ENCODE measurements at places on chromosomes 1 and 21.
A peak's percentile ranks its signal among the peaks of the same experiment; 100 is the strongest.

- DNase-seq: no peak
These were observed 5.1 kb upstream of the ARHGAP30 start for GRCh38 chr1:161074676-161075368.

DNA sequence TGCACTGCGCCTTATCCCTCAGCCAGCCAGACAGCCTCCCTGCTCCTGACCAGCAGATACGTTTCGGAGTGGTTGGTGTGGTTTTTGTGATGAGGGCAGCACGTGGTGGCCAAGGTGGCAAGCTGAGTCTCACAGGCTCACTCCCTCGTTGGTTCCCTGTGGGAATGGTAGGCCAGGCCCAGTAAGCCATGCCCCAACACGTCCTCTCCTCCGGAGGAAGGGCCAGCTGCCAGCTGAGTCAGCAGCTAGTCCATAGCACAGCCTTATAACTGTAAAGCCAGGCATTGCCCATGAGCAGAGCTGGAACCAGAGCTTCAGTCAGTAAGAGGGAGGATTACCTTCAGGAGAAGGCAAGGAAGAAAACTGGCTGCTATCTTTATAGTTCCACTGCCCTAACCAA, 29.5 kb downstream of the SZRD1 start:
- peak; percentile 24 for DNase-seq

DNA sequence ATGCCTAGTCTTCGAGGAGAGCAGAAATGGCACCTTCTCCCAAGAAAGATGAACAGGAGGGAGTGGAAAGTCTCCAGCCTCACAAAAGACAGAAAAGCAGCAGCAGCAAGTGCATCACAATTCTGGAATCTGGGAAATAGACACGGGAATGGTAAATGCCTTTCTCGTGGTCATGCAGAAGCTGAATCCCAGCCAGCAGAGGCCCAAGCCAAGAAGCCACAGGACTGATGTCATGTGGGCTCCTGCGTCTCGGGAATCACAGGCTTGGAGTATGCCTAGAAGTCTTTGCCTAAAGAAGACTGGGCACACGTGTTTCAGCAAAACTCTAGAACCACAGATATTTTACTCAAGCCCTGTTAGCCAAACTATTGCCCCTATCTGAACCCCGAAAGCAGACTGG, 260.3 kb upstream of the PLD5 start:
- DNase-seq: no peak

- no peak for DNase-seq
These were observed 113.0 kb downstream of the PAPPA2 start for GRCh38 chr1:176575991-176576390.

DNA sequence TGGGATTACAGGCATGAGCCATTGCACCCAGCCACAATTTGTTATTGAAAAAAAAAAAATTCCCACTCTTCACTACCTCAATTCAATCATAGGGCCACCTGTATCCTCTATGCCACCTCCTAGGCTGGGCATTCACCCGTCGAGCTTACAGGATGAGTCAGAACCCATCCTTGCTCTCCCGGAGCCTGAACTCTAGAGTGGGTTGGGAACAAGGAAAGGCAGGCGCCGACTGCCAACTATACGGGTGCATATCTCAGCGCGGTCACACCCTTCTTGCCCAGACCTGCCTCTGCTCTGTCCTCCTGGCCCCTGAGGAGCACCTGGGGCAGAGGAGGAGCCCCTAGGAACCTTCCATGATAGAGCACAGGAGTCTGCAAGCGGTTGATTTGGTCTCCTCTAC, 21.4 kb upstream of the LBR start:
- DNase-seq: no peak

- DNase-seq: no peak
These were observed 19.9 kb downstream of the LEPR start for GRCh38 chr1:65440322-65440900.

DNA sequence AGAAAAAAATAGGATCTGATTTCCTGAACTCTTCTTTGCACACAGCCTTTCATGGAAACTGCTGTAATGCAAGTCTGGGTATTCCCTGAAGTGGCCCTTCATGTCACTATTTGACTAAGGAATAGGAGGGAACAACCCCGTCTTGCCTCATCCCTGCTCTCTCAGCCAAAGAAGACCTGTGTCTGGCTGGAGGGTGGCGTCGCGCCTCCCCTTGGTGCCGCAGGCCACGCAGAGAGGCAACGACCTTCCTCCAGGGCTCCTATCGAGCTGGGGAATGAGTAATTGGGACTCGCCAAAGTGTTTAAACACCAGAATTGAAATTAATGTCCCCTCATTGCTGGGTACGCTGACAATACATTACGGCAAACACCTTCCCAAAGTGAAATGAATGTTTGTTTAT, 129.8 kb downstream of the PBX1 start:
- DNase-seq: no peak

DNA sequence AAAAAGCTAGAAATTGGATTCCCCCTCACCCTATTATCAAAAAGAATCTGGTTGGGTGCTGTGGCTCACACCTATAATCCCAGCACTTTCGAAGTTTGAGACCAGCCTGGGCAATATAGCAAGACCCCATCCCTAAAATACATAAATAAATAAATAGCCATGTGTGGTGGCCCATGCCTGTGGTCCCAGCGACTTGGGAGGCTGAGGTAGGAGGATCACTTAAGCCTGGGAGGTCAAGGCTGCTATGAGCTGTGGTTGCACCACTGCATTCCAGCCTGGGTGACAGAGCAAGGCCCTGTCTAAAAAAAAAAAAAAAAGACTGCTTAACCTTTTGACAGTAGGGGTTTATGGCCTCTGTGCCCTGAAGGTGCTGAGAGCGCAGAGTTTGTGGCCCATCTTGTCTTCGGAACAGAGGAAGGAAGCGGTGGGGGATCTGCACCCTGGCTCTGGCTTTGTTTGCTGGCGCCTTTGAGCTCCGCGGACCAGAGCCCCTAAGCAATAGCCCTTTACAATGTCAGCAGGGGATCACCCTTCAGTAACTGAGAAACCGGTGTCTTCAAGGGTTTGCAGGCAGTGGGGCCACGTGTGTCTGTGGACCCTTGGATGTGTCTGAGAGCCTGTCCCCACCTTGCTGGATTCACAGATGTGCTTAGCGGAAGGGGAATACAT, 22.1 kb downstream of the SLC2A7 start:
- DNase-seq: no peak

DNA sequence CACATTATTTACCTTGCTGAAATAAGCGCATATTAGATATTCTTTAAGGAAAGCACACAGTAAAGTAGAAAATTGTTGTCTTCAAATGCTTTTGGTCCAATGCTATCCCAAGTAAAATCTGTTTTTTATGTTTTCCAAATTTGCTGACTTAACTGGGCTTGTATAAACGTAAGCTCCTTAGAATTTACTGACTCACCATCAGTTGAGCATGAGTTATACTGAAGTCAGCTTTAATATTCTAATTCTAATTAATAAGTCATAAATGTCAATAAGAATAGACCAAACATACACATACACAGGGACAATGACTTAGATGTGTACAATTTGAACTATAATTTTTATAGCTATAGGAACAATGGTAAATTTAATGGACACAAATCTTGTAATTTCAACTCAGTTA, 319.2 kb downstream of the TPR start:
- DNase-seq: no peak

DNA sequence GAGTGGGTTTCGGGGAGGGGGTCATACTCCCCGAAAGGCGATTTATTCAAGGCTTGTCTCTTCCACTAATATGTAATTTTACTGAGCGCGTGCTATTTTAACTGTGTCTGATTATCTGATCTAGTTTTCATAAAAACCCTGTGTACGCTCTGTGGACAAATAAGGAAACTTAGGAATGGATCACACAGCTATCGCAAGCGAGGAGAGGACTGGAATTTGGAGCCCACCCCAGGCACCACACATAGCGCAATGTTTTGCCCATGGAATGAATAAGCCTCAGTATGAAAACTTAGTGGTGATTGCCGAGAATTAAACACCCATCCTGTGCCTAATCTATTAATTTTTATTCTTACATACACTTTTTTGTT, 9.8 kb upstream of the RAB42 start:
- DNase-seq: no peak

GRCh38 chr1:172567720-172568119, 34.8 kb downstream of the SUCO start:
- no peak for DNase-seq

DNA sequence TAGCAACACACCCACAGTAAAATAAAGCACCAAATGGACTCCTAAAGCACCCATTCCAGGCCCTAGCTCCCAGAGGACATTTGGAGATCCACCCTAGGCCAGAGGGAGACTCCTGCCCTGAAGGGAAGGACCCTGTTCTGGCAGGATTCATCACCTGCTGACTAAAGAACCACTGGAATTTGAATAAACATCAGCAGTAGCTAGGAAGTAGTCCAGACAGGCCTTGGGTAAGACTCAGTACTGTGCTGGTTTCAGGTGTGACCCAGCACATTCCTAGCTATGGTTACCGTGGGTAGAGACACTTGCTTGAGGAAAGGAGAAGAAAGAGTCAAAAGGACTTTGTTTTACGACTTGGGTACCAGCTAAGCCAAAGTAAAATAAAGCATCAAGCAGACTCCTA, 92.7 kb upstream of the LRRC7 start:
- no peak for DNase-seq

DNA sequence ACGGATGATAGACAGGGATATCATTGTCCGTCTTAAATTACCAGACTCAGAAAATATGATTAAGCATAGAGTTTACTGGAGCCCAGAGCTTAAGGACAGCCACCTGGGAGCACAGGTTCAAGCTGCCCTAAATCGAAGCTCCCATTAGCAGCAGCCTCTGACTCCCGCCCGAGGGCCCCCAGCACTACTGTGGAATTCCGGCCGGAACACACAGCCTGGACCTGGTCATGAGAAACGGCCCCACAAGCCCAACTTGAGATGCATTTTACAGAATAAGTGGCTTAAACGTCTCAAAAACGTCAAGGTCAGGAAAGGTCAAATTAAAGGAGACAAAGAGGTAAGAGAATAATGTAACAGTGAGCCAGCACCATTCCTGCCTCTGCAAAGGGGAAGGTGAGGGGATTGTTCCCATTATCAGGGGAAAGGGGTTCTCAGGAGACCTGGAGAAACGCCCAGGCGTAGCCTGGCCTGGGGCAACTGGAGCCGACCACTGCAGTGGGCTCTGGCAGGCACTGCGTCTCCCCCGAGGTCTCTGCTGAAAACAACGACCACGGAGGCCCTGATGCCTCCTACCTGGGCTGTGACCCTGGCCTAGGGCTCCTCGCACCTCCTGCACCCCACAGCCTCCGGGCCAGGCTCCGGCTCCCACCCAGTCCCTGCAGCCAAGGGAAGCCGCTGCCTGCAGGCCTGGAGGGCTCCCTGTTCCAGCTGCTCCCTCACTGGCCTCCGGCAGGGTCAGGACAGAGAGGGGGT, 11.5 kb upstream of the COL6A1 start:
- no peak for DNase-seq

GRCh38 chr1:14194511-14194910, 404.0 kb upstream of the KAZN start:
- no peak for DNase-seq

DNA sequence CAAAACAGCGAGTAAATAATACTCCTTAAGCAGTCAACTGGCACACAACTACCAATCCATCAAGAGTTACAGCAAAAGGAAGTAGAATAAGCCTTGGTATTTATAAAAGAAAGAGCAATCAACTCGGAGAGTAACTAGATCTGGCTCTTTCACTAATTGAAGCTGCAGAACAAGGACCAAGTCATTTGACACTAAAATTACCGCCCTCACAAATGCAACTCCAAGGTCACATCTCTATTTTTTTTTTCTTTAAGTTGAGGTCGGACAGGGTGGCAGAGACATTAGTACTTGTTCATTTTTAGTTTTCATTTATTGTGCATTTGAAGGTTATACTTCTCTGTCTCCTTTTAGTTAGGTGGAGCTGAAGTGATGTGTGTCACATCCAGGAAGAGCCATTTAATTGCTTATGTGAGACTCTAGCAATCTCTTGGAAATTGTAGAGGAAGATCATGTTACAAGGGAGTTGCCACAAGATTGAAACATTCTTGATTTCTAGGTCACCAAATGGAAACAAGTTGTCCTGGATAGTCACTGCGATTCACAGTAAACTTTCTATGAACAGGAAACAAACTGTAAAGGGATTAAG, 138.1 kb upstream of the ADAMTS5 start:
- no peak for DNase-seq

DNA sequence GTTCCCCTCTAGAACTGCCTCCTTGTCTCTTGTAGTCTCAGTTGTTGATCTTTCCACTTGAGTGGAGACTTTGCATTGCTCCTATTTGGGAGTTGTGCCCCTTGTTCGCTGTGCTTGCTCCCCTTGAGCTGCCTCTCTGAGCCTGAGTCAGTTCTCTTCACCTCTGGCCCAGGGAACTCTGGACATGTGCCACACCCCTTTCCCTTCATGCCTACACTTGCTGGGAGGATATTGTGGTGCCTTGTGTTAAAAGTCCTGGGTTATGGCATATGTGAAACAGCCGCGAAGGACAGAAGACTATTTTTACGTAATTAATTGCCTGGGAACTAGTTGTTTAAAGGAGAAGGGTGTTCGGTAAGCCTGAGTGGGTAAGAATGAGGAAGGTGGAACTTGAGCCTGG, 32.2 kb upstream of the RPTN start:
- DNase-seq: no peak

- no peak for DNase-seq
These were observed 14.9 kb downstream of the ZBTB18 start for GRCh38 chr1:244065960-244066388.

DNA sequence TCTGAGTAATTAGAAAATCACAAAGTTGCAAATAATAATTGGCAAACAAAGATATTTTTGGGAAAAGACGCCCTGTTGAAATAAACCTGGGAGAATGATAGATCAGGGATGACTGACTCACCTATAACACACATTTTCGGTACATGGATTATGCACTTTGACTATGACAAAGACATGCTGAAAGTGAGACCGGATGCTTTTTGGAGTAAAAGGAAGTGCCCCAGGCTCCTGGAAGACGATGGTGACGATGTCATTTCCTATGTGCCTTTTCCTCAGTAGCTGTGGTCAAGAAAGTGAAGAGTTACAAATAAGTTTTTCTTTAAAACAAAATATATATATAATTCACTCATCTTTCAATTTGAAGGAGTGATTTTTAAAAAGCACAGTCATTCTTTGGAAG, 158.7 kb downstream of the SIPA1L2 start:
- DNase-seq: no peak

GRCh38 chr1:172041742-172042141, 200.4 kb downstream of the DNM3 start:
- DNase-seq: no peak

DNA sequence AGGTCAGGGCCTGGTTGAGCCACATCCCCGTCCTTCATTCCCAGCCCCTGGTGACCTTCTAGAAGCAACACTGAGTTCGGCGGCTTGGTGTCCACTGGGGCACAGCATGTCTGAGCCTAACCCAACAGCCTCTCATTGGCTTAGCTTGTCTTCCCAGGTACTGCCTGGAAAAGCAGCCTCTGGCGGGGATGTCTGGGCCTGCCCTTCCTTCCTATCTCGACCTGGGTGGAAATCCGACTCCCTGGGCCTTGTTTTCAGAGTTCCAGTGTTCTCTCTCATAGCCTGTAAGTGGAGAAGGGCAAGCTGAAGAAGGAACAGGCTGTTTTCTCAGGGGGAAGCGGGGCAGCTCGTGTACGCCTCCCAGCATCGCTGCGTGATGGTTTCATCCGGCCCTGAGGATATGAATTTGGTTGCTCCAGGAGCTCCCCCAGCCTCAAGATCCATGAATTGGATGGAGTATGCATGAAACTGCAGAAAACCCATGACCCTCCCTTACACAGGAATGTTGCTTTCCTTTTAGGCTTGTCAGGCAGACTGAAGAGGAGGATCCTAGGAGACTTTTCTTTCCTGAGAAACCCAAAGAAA, 116.5 kb upstream of the IRF2BP2 start:
- DNase-seq: no peak
